Right atrium auricular region (tissue), 2 donors: ENCODE measurements at places on chromosomes 4 and X.

GRCh38 chr4:108979759-108980158, 216.9 kb upstream of the ETNPPL start:
- H3K4me3 ChIP-seq, result no peak overlapping the region
- no peaks in the 10 kb centered on the region for H3K36me3 ChIP-seq
- no peak overlapping the region for H3K27ac ChIP-seq
- H3K27me3 ChIP-seq, result no peaks in the 10 kb centered on the region

GRCh38 chr4:108601532-108601931, 18.8 kb upstream of the RPL34 start:
- H3K36me3 ChIP-seq, result no peaks in the 10 kb centered on the region
- H3K4me3 ChIP-seq, result no peak overlapping the region
- H3K4me1 ChIP-seq, result no peaks in the 10 kb centered on the region
- no peak for DNase-seq
- H3K27me3 ChIP-seq, result no peaks in the 10 kb centered on the region

- peaks cover 18% of the 10 kb centered on the region for H3K36me3 ChIP-seq
- no peak overlapping the region for H3K4me3 ChIP-seq
- no peak overlapping the region for H3K27ac ChIP-seq
- H3K4me1 ChIP-seq, result no peaks in the 10 kb centered on the region
- H3K27me3 ChIP-seq, result no peaks in the 10 kb centered on the region
These were observed 39.8 kb downstream of the XIAP start for GRCh38 chrX:123899701-123900100.

DNA sequence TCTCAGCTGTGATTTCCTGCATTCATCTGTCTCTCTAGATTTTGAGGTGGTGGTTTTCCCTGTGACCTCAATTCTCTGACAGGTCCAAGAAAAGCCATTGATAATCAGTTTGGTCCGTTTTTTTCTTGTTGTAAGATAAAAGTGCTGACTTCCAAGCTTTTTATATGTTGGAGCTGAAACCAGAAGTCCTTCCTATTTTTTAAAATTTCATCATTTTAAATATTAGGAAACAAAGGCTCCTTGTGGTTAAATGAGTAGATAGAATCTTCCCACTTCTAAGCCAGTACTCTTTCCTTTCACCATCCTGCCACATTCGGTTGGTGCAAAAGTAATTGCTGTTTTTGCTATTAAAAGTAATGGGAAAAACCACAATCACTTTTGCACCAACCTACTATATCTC, 18.3 kb downstream of the RNF175 start:
- no peaks in the 10 kb centered on the region for H3K4me1 ChIP-seq
- no peak overlapping the region for H3K27ac ChIP-seq
- no peaks in the 10 kb centered on the region for H3K36me3 ChIP-seq
- no peak for DNase-seq
- H3K27me3 ChIP-seq, result no peaks in the 10 kb centered on the region

- no peaks in the 10 kb centered on the region for H3K36me3 ChIP-seq
- DNase-seq, result no peak
- no peaks in the 10 kb centered on the region for H3K27me3 ChIP-seq
- no peaks in the 10 kb centered on the region for H3K4me1 ChIP-seq
These were observed 175.4 kb upstream of the S100G start for GRCh38 chrX:16474511-16474910.

DNA sequence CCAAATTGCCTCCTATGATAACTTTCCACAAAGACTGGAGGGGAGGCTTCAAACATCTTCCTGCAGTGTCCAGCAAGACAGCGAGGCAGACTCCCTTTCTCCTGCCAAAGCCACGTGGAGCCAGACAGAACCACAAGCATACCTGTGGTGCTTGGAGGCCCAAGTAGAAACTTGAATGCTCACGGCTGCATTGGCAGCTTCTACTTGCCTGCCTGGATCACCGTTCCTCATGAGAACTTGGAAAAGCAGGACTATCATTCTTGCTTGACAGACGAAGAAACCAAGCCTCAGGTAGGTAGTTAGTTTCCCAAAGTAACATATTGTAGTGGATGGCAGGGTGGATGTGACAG, 216.3 kb upstream of the SFRP2 start:
- H3K27ac ChIP-seq, result no peak overlapping the region
- H3K4me3 ChIP-seq, result no peak overlapping the region
- H3K36me3 ChIP-seq, result no peaks in the 10 kb centered on the region
- DNase-seq, result no peak
- H3K4me1 ChIP-seq, result peaks cover 12% of the 10 kb centered on the region

DNA sequence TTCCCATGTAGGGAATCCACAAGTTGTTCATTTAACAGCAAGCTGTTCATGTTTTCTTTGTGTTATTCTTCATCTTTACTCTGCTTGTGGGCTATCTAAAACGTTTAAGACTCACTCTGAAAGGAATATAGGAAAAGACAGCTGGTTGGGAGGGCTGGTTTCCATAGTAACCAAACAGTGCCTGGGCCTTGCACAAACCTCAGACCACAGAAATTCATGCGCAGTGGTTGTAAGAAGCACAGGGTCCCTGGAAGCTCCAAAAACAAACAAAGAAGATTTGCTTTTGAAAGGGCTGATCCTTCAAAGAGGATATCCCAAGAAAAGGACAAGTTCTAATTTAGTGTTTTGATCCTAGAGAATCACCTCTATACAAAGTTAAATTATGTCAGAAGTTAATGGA, 7.8 kb downstream of the SERTM2 start:
- H3K36me3 ChIP-seq, result no peaks in the 10 kb centered on the region
- no peak overlapping the region for H3K27ac ChIP-seq
- H3K4me1 ChIP-seq, result no peaks in the 10 kb centered on the region

DNA sequence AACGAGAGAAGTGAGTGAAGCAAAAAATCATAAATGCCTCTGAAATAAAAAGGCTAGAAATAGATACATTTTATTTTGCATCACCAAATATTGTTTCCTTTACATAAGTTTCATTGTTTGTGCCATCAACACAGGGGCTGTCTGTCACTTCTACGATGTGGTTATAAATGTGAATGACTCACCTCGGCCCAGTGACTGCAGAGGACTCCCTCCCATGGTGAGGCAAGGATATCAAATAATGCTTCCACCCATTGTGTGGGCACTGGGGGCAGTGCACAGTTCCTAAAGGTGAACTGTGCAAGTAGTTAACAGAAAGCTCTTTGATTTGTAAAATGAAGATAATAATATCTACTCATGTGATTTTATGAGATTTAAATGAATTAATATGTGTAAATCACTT, 230.3 kb upstream of the NEIL3 start:
- no peak overlapping the region for H3K27ac ChIP-seq
- no peaks in the 10 kb centered on the region for H3K36me3 ChIP-seq
- DNase-seq, result no peak
- H3K4me1 ChIP-seq, result no peaks in the 10 kb centered on the region

- peaks cover 21% of the 10 kb centered on the region for H3K36me3 ChIP-seq
- H3K27me3 ChIP-seq, result no peaks in the 10 kb centered on the region
These were observed at the start of gene MAGED2 for GRCh38 chrX:54807524-54808108. Gene MAGED2 (plus strand): TSS chrX:54807745. CDS start chrX:54809332, 1,587 bp downstream.

GRCh38 chrX:15033917-15034316, 160.7 kb downstream of the MOSPD2 start:
- no peaks in the 10 kb centered on the region for H3K27me3 ChIP-seq
- no peak overlapping the region for H3K27ac ChIP-seq
- no peaks in the 10 kb centered on the region for H3K4me1 ChIP-seq
- H3K36me3 ChIP-seq, result no peaks in the 10 kb centered on the region
- H3K4me3 ChIP-seq, result no peak overlapping the region

- DNase-seq, result no peak
- no peaks in the 10 kb centered on the region for H3K27me3 ChIP-seq
- H3K27ac ChIP-seq, result no peak overlapping the region
- no peaks in the 10 kb centered on the region for H3K4me1 ChIP-seq
These were observed 41.0 kb downstream of the CEP44 start for GRCh38 chr4:174324725-174325124.

- H3K27me3 ChIP-seq, result peaks cover 55% of the 10 kb centered on the region
- H3K36me3 ChIP-seq, result no peaks in the 10 kb centered on the region
- no peak overlapping the region for H3K4me3 ChIP-seq
- H3K27ac ChIP-seq, result no peak overlapping the region
- DNase-seq, result no peak
- peaks cover 33% of the 10 kb centered on the region for H3K4me1 ChIP-seq
These were observed 4.7 kb downstream of the NKX1-1 start for GRCh38 chr4:1401409-1402020.

DNA sequence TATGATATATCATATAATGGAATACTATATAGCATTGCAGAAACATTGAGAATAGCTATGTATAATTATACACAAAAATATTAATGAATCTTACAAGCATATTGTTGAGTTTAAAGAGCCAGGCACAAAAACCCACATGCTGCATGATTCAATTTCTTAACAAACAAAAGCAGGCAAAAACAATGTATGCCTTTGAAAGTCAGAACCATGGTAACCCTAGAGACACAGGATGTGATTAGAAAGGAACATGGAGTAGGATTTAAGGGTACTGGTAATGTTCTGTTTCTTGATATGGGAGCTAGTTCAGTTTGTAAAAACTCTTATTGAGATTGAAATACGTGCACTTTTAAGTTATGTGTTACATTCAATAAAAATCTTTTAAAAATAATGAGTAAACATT, 21.5 kb downstream of the CXCL8 start:
- no peaks in the 10 kb centered on the region for H3K27me3 ChIP-seq
- no peak for DNase-seq
- no peak overlapping the region for H3K4me3 ChIP-seq

- no peaks in the 10 kb centered on the region for H3K36me3 ChIP-seq
- no peaks in the 10 kb centered on the region for H3K27me3 ChIP-seq
- H3K4me3 ChIP-seq, result no peak overlapping the region
- H3K4me1 ChIP-seq, result no peaks in the 10 kb centered on the region
- DNase-seq, result no peak
These were observed 9.2 kb upstream of the NPFFR2 start for GRCh38 chr4:72022553-72022952.

GRCh38 chrX:5341902-5342301, 886.8 kb downstream of the NLGN4X start:
- no peaks in the 10 kb centered on the region for H3K36me3 ChIP-seq
- no peak for DNase-seq
- H3K27me3 ChIP-seq, result no peaks in the 10 kb centered on the region
